ENCODE measurements at places on chromosomes 11 and 22.

GRCh38 chr11:15341587-15341986, 226.9 kb downstream of the INSC start:
- no peak for DNase-seq

DNA sequence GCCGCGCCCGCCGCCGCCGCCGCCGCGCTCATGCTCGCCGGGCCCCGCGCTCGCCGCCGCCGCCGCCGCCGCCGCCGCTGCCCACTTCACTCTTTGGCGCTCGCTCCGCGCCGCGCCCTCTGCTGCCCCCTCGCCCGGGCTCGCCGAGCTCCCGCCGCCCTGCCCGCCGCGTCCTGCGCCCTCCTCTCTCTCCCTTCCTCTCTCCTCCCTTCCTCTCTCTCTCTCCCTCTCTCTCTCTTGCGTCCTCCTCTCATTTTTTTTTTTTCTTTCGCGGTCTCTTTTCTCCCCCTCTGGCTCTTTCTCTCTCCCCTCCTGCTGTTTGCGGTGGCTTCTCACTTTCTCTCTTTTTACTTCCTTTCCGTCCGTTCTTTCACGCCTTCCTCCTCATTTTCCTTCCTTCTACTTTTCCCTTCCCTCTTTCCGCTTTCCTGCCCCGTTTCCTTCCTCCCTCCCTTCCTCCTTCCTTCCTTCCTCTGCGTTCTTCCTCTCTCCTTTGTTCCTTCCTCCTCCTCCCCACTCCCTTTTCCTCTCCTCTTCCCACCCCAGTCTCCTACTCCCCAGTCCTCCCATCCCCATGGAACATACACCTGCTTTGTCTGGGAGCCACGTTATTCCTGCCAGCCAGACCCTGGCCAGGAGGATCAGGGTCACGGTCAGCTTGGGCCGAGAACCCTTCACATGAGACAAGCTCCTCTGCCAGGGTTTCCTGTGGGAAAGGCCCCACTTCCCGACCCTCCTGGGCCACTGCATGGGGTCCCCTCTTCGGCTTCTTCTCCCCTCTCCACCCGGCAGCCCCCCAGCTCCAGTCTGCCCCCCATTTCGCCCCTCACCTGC, 19.3 kb upstream of the SHISAL1 start:
- DNase-seq: no peak

- DNase-seq: no peak
These were observed 89.1 kb downstream of the CELSR1 start for GRCh38 chr22:46448333-46448732.

DNA sequence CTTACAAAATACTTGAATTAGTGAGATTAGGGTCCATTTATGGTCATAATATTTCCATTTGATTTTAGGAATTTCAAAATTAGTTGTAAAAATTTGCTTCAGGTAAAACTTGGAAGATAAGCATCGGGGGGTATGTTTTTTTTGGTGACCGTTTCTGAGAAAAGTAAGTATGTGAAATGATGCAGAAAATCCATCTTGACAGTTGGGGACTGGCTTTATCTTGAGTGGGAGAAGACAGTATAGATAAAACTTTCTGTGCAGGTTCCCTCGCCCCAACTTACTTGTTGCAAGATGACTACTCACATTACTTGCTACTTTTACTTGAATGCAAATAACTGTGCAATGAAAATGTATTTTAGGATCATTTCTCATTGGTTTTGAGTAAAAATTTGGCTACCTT, 49.5 kb downstream of the DNAJC24 start:
- no peak for DNase-seq

- DNase-seq: no peak
These were observed 18.5 kb downstream of the CD5 start for GRCh38 chr11:61120706-61121191.

GRCh38 chr11:102288725-102289083, 28.6 kb upstream of the BIRC3 start:
- DNase-seq: no peak

GRCh38 chr22:46754110-46754799, 8.2 kb upstream of the TBC1D22A start:
- no peak for DNase-seq

GRCh38 chr11:131465746-131466145, 95.3 kb downstream of the NTM start:
- no peak for DNase-seq

DNA sequence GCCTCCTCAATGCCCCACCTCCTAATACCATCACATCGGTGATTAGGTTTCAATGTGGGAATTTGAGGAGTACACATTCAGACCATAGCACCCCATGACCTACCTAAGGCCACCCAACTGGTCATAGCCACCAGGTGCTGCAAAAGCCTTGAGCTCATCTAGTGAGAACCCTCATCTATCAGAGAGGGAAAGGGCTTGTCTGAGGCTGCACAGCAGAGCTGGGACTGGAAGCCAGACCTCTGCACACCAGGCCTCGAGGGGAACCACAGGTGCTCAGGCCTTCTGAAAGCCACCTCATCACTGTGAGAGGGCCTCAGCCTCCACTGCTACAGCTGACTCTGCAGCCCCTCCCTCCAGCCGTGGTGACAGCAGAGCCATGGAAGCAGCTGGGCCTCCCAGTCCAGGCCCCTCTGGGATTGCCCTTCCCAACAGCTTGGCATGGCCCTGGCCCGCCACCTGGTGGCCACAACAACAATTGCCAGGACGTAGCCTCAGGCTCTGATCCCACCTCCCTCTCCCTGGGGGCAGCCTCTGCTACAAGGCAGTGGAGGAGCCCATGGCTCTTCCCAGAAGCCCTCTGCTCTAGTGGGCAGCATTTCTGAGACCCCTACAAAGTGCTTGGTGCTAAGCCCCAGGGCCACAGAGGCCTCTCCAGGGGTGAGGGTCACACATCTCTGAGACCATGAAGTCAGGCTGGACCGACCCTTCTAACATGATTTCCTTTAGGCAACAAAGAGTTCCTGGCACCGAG, 41.0 kb upstream of the PRDM11 start:
- DNase-seq: peak; percentile 67

DNA sequence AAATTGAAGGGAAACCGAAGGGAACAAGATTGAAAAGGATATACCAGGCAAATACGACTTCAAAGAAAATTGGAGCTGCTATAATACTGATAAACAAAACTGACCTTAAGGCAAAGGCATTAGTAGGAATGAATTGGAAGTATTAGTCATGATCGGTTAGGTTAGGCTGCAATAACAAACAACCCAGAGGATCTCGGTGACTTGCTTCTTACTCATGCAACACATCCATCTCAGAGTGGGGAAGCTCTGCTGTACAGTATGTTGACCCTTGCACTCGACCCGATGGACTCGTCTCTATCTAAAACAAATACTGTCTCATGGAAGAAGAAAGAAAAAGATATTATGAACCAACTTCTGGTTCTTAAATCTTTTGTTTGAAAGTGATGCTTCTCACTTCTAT, 42.3 kb downstream of the SPATA19 start:
- no peak for DNase-seq

DNA sequence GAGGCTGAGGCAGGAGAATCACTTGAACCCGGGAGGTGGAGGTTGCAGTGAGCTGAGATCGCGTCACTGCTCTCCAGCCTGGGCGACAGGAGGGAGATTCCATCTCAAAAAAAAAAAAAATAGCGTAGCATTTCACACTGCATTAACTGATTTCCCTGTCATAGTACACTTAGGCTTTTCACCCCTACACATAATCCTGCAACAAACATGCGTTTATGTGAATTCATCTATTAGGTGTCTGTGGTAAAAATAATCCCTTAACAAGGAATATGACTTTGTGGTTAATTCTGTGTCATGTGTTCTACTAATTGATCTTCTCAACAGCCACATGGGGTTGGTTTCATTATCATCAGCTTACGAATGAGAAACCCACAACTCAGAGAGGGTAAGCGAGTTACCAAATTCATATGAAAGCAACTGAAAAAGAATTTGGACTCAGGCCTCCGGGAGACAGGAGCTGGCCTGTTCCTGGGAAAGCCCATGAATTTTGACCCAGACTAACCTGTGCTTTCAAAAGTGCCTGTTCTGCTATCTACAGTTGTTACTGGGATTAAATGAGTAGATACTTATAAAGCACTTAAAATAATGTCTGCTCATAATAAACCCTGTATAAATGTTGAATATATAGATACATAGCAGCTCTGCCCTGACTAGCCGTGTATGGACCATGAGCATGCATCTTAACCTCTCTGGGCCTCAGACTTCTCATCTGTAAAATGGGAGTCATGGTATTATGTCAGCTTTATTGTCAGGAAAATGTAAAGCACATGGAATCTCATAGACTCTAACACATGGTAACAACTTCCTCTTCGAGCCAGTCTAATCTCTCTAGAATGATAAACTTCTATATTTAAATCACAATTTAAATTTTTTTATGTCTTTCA, 36.6 kb downstream of the KCNJ1 start:
- no peak for DNase-seq

- DNase-seq: peak; percentile 87
These were observed 396 bp downstream of the TEF start for GRCh38 chr22:41382098-41382578.

DNA sequence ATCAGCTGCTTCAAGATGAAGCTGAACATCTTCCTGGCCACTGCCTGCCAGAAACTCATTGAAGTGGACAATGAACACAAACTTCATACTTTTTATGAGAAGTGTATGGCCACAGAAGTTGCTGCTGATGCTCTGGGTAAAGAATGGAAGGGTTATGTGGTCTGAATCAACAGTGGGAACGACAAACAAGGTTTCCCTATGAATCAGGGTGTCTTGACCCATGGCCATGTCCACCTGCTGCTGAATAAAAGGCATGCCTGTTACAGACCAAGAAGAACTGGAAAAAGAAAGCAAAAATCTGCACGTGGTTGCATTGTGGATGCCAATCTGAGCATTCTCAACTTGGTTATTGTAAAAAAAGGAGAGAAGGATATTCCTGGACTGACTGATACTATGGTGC, 22.2 kb upstream of the BIRC3 start:
- no peak for DNase-seq

DNA sequence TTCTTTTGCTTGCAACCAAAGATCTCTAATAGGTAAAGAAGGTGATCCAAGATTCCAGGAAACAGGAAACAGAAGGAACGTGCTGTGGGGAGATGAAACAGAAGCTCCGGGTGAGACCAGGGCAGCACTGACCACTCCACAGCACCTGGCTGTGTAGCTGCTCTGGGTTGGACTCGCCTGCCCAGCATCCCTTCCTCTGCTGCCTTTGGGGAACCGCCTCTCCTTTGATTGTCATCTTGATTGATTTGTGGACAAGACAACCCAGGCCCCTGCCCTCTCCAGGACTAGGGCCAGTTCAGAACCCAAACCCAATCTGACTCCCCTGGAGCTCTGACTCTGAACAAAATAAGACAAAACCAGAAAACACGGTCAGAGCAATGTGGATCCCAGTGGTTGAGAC, 14.7 kb upstream of the APOBEC3A start:
- no peak for DNase-seq

- DNase-seq: no peak
These were observed 42.4 kb upstream of the WNT7B start for GRCh38 chr22:46019351-46019750.

DNA sequence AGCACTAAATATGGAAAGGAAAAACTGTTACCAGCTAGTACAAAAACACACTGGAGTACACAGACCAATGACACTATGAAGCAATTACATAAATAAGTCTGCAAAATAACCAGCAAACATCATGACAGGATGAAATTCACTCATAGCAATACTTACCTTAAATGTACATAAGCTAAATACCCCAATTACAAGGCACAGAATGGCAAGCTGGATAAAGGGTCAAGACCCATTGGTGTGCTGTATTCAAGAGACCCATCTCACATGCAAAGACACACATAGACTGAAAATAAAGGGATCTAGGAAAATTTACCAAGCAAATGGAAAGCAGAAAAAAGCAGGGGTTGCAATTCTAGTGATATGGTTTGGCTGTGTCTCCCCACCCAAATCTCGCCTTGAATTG, 44.0 kb upstream of the CALCA start:
- DNase-seq: no peak

DNA sequence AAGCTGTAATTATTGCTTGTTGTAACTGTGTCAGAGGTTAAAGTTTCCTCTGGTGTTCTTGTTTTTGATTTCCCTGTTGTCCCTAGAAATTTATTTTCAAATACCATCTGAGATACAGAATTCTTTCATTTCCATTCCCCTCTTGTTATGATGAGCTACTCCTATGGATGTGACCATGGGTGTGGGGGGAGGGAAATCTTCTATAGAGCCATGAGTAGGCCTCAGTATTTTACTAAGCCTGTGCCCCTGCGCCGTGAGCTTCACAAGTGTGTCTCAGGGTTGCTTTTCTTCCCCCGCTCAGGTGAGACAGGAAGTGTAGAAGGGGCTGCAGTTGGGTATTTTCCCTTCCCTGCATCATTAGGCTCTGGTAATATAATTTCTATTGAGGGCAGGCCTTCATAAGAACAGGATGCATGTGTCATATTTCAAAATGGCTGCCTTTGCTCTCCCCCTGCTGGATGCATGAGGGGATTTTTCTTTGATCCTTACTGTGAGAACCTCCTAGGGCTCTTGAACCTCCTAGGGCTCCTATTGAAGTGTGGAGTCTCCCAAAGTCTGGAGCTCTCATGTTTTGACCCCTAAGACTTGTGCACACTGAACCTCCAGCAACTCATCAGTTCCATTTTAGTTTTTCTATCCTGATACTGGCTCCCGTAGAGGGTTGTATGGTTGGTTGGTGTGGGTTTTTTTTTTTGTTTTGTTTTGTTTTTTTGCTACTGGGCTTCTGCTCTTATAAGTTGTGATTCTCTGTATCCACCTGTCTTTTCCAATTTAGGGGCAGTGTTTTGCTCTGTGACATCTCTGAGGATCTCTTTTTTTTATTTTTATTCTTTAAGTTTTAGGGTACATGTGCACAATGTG, 658.2 kb downstream of the NTM start:
- DNase-seq: no peak

GRCh38 chr11:12331239-12331874, 46.0 kb upstream of the PARVA start:
- no peak for DNase-seq

GRCh38 chr22:42892156-42892555, 35.1 kb upstream of the ARFGAP3 start:
- no peak for DNase-seq

GRCh38 chr11:68338051-68338780, 25.8 kb downstream of the LRP5 start:
- no peak for DNase-seq

DNA sequence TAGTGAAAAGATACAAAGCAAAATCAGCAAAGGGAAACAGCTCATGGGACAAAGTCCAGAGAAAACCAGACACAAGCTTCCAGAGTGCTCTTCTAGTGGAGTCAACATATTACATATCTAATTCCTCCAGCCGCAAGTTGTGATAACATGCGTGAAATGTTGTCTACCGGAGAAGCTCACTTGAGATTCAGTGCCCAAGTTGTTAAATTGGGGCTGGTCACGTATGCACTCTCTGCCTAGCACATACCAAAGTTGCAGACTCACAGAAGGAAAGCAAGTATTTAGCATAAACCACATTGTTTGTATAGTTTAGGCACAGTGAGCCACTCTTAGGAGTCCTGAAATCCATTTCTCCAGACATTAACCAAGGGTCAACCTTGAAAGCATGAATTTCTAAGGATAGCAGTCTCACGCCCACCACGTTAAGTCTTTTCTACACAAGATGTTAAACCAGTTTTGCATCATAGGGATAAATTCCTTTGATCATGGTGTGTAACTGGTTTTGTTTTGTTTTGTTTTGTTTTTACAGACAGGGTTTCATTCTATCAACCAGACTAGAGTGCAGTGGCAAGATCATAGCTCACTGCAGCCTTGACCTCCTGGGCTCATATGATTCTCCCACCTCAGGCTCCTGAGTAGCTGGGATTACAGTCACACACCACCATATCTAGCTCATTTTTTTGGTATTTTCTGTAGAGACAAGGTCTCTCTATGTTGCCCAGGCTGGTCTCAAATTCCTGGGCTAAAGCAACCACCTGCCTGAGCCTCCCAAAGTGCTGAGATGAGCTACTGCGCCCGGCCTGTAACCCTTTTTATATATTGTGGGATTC, 39.5 kb upstream of the EP300 start:
- DNase-seq: no peak
